ENCODE measurements at places on chromosomes 2 and 18.

DNA sequence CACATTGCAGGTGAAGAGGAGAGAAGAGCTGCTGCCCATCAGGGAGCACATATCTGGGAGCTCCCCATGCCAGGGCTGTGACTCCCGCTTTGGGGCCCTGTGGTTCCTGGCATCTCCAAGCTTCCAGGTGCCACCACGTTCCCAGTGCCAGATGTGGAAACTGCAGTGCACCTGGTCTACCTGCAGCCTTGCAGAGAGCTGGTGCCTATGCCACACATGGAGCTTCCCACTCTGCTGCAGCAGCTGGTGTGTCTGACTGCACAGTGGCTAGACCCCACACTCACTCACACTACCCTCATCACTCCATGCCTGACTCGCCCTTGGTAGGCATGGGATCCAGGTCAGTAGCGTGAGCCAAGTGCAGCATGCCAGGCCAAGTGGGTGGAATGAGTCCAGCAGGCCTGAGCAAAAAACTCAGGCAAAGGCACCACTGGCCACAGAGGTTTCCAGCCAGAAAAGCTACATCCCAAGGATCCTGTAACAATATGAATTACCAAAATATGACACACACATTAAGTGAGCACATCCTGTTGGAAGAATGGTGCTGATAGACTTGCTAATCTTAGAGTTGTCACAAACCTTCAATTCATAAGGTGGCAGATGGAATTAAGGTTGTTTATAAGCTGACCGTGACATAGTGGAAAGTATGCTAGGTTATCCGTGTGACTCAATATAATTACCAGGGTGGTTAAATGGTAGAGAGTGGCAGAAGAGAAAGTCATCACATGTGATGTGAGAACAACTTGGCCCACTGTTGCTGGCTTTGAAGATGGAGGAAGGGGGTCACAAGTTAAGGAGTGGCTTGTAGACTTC lies 150.9 kb downstream of the EHBP1 start:
- H3K27me3 ChIP-seq, result no peaks in the 10 kb centered on the region
- no peak for DNase-seq
- H3K4me3 ChIP-seq, result no peak overlapping the region
- no peaks in the 10 kb centered on the region for H3K4me1 ChIP-seq
- no peak overlapping the region for H3K27ac ChIP-seq

GRCh38 chr18:50848061-50848551 lies 28.3 kb upstream of the MRO start:
- no peak for DNase-seq
- H3K4me3 ChIP-seq, result no peak overlapping the region
- H3K27ac ChIP-seq, result peak overlapping the region; percentile 5
- H3K4me1 ChIP-seq, result no peaks in the 10 kb centered on the region

GRCh38 chr2:47255794-47256193 lies 100.7 kb upstream of the STPG4 start:
- H3K27me3 ChIP-seq, result no peaks in the 10 kb centered on the region
- no peaks in the 10 kb centered on the region for H3K4me1 ChIP-seq
- DNase-seq, result no peak
- H3K4me3 ChIP-seq, result no peak overlapping the region
- H3K27ac ChIP-seq, result no peak overlapping the region

DNA sequence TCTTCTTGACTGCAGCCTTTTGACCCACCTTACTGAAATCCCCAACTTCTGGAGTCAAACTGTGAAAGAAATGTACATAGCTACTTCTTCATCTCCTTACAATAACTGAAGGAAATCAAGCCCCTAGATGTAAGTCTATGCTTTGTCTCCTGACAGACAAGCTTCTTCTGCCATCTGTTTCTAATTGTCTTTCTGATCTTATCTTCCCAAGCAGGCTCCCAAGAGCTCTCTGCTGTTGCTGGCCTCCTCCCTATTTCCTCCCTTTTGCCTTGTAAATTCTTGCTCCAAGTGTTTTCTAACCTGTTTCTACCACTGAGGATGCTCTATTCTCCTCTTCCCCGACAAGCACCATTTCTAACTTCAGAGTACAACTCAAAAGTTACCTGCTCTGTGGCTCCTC lies 77.4 kb upstream of the OSR1 start:
- no peak overlapping the region for H3K27ac ChIP-seq
- H3K4me3 ChIP-seq, result no peak overlapping the region
- DNase-seq, result no peak
- no peaks in the 10 kb centered on the region for H3K36me3 ChIP-seq
- H3K27me3 ChIP-seq, result no peaks in the 10 kb centered on the region

DNA sequence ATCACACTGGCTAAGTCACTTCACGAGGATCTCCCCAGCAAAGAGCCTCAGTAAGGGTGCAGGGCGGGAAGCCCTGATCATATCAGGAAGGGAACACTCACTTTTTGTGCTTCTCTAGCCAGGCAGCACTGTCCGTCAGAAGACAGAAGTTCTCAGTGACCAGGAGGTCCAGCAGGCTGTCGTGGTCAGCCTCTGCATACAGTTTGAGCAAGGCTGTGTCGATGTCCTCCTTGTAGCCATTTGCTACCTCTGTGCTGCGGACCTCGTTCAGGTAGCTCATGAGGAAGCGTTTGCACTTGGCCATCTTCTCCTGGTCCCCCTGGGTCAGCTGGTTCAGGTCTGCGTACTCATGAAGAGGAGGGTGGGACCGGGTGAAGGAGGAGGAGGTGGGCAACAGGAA lies 38.7 kb downstream of the GPR45 start:
- H3K36me3 ChIP-seq, result no peaks in the 10 kb centered on the region
- no peak overlapping the region for H3K4me3 ChIP-seq
- peak; percentile 67 for DNase-seq
- H3K27me3 ChIP-seq, result no peaks in the 10 kb centered on the region
- H3K27ac ChIP-seq, result no peak overlapping the region
- H3K4me1 ChIP-seq, result no peaks in the 10 kb centered on the region

- no peaks in the 10 kb centered on the region for H3K36me3 ChIP-seq
- H3K4me1 ChIP-seq, result no peaks in the 10 kb centered on the region
- no peak overlapping the region for H3K27ac ChIP-seq
- H3K4me3 ChIP-seq, result no peak overlapping the region
Measured at GRCh38 chr2:42721898-42722297, 42.0 kb downstream of the OXER1 start.

DNA sequence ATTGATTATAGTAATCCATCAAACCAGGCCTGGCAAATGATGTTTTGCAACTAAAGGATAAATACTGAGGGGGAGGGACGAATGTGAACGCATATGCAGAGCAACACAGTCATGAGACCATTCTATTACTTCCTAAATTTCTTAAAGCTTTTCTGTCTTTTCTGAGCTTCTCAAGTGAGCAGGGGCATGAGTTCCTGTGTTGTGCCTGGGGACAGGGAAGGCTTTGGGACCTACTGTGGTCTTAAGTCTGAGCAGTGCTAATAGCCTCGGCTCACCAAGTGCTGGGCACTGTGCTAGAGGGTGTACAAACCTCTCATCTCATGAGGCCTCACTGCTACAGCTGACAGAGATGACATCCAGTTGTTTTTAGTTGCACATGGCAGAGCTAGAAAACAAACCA lies 182.4 kb downstream of the NEDD4L start:
- no peak for DNase-seq
- no peak overlapping the region for H3K27ac ChIP-seq
- H3K36me3 ChIP-seq, result no peaks in the 10 kb centered on the region

GRCh38 chr2:180443888-180444287 lies 436.8 kb upstream of the CWC22 start:
- no peak for DNase-seq
- no peaks in the 10 kb centered on the region for H3K4me1 ChIP-seq
- no peak overlapping the region for H3K4me3 ChIP-seq

- no peak for DNase-seq
- no peak overlapping the region for H3K27ac ChIP-seq
- no peaks in the 10 kb centered on the region for H3K36me3 ChIP-seq
Measured at GRCh38 chr18:75364512-75365253, 62.8 kb downstream of the SMIM21 start.
